ENCODE measurements at places on chromosomes 7 and 10. TPM values are rescaled to one million over a fixed set of nuclear protein-coding genes. Genes with fewer than 3 reads are reported as not detected.

- H3K36me3 ChIP-seq: no peaks in the 10 kb centered on the region
- DNase-seq: no peak
- no peak overlapping the region for H3K4me3 ChIP-seq
- peaks cover 9% of the 10 kb centered on the region for H3K4me1 ChIP-seq
- no peaks in the 10 kb centered on the region for H3K27me3 ChIP-seq
Observed at GRCh38 chr10:114537736-114538135, 120.3 kb downstream of the ABLIM1 start.

DNA sequence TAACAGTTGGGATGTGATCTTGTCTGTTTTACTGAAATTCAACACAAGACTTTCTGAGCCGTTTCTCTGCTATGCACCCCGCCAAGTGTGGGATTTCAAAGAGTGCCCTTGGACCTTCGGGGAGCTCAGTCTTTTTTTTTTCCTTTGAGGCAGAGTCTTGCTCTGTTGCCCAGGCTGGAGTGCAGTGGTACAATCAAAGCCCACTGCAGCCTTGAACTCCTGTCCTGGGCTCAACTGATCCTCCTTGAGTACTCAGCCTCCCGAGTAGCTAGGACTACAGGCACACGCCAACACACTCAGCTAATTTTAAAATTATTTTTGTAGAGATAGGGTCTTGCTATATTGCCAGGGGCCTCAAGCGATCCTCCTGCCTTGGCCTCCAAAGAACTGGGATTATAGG lies 162.9 kb downstream of the BAMBI start:
- H3K27ac ChIP-seq: peak overlapping the region; percentile 2
- H3K27me3 ChIP-seq: no peaks in the 10 kb centered on the region
- no peak overlapping the region for H3K4me3 ChIP-seq
- peaks cover 5% of the 10 kb centered on the region for H3K4me1 ChIP-seq
- no peak for DNase-seq

- H3K4me1 ChIP-seq: peaks cover 17% of the 10 kb centered on the region
- H3K36me3 ChIP-seq: no peaks in the 10 kb centered on the region
- no peaks in the 10 kb centered on the region for H3K27me3 ChIP-seq
- H3K4me3 ChIP-seq: no peak overlapping the region
Observed at GRCh38 chr10:125722811-125723210, 3.3 kb downstream of the EDRF1 start.

Gene PRR15
- 0.71 TPM for total RNA-seq

DNA sequence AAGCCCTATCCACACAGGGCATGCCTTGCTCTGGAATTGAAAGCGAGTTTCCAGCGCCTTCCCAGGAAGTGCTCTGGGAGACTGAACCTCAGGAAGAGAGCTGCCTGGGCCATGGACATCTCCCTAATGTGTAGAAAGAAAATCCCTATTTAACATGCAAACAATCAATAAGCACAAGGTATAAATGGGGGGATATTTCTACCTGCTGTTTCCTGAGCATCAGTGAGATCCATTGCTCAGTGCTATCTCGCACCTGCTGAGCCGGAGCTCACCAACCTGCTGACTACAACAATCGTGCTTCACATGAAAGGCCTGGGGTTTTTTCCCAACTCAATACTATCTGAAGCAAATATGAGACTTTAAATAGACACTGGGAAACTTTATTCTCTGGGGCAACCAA lies 584.0 kb downstream of the GLRX3 start:
- no peak for DNase-seq
- H3K27ac ChIP-seq: no peak overlapping the region
- no peaks in the 10 kb centered on the region for H3K27me3 ChIP-seq
- no peak overlapping the region for H3K4me3 ChIP-seq
- peaks cover 8% of the 10 kb centered on the region for H3K4me1 ChIP-seq
- no peaks in the 10 kb centered on the region for H3K36me3 ChIP-seq

DNA sequence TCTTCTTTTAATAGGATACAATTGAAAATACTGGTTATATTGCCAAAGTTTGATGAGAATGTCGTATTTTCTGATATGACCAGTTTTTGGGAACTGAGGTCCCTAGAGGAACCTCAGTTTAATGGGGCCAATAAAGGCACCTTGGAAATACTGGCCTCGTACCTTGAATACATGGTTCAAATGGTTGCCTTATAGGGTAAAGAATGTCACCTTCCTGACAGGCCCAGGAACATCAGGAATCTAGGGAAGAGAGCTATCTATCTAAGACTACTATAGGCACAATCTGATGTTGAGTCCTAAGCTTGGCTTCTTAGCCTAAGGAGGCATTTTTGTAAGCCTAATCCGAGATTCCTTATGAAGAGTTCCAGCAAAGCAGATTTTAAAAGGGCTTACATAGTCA lies 9.3 kb downstream of the SHTN1 start:
- H3K27ac ChIP-seq: no peak overlapping the region
- no peaks in the 10 kb centered on the region for H3K36me3 ChIP-seq
- no peak overlapping the region for H3K4me3 ChIP-seq
- H3K27me3 ChIP-seq: no peaks in the 10 kb centered on the region

Gene OR9A2
- total RNA-seq: 0.99 TPM

DNA sequence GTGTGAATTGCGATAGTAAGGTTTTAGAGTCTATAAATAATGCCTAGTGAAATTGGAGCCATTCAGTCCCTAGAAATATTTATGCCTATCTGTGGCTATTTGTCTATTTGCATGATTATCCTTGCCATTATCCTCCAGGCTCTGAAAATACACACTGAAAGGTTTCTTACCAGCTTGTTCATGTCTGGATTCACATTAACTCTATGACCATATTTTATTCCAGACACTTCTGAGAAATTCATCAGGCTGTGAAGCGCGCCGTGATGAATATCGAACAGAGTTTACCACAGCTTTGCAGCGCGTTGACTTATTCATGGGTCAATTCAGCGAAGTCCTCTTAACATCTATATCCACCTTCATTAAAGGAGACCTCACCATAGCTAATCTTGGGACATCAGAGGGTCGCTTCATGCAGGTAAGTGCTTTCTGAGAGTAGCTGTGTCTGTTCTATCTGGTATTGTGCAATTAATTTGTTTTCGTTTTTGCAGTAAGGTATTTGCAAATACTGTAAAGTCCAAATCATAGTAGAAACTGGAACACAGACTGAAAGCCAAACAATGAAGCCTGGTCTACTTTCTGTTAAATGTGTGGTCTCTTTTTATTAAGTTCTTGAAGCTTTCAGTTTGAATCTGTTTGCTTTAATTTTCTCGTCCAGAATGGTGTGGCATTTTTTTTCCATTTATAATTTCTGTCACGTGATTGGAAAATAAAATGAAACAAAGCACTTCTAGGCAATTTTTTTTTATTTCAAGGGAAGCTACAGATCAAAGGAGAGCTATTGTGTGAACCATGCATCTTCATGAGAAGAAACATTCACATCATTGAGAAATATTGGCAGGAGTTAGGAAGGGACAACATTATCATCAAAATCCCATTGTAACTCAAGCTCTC lies 59.7 kb downstream of the MET start:
- no peak for DNase-seq
- H3K27ac ChIP-seq: no peak overlapping the region
- no peaks in the 10 kb centered on the region for H3K4me1 ChIP-seq
- H3K27me3 ChIP-seq: no peaks in the 10 kb centered on the region
- H3K4me3 ChIP-seq: no peak overlapping the region
- no peaks in the 10 kb centered on the region for H3K36me3 ChIP-seq

GRCh38 chr10:72267381-72267780 lies 6.3 kb upstream of the DDIT4 start:
- no peak overlapping the region for H3K4me3 ChIP-seq
- DNase-seq: no peak
- H3K36me3 ChIP-seq: no peaks in the 10 kb centered on the region

Gene OR6B1
- total RNA-seq: 1.4 TPM

GRCh38 chr7:157821959-157822687 lies 485.3 kb downstream of the DNAJB6 start:
- H3K27me3 ChIP-seq: no peaks in the 10 kb centered on the region
- no peaks in the 10 kb centered on the region for H3K4me1 ChIP-seq
- no peak overlapping the region for H3K4me3 ChIP-seq
- no peak overlapping the region for H3K27ac ChIP-seq
- no peaks in the 10 kb centered on the region for H3K36me3 ChIP-seq
- DNase-seq: no peak

DNA sequence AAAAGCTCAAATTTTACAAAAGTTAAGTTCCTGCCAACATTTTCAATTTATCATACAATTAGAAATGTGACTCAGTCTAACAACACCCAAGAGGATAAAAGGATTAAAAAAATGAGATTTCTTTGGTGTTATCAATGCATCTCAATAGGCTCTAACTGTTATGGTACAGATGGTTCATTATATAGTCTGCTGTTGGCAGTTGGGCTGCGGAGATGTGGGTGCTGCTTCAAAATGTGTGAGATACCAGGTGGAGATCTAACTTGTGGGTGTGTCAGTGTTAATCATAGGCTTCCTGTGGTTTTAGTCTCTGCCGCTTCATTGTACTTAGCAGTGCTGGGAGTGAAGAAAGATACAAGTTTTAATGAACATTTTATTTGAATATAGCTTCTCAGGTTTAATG lies 231.2 kb downstream of the EXOC4 start:
- H3K27ac ChIP-seq: no peak overlapping the region
- H3K27me3 ChIP-seq: no peaks in the 10 kb centered on the region
- no peaks in the 10 kb centered on the region for H3K4me1 ChIP-seq
- H3K4me3 ChIP-seq: no peak overlapping the region
- no peak for DNase-seq
- no peaks in the 10 kb centered on the region for H3K36me3 ChIP-seq

GRCh38 chr7:105691680-105692564 lies 110.6 kb upstream of the EFCAB10 start:
- no peaks in the 10 kb centered on the region for H3K27me3 ChIP-seq
- peak; percentile 61 for DNase-seq
- H3K36me3 ChIP-seq: no peaks in the 10 kb centered on the region
- H3K27ac ChIP-seq: no peak overlapping the region
- peaks cover 8% of the 10 kb centered on the region for H3K4me1 ChIP-seq

- no peaks in the 10 kb centered on the region for H3K27me3 ChIP-seq
- no peaks in the 10 kb centered on the region for H3K4me1 ChIP-seq
- no peaks in the 10 kb centered on the region for H3K36me3 ChIP-seq
- H3K27ac ChIP-seq: no peak overlapping the region
Observed at GRCh38 chr7:144866189-144866588, 30.3 kb upstream of the TPK1 start.

GRCh38 chr7:43385856-43386255 lies 197.1 kb upstream of the STK17A start:
- no peak overlapping the region for H3K4me3 ChIP-seq
- H3K27me3 ChIP-seq: no peaks in the 10 kb centered on the region
- H3K36me3 ChIP-seq: no peaks in the 10 kb centered on the region
- no peak overlapping the region for H3K27ac ChIP-seq
- DNase-seq: no peak
